ENCODE measurements at places on chromosomes 7 and 10.
A peak's percentile ranks its signal among the peaks of the same experiment; 100 is the strongest.

DNA sequence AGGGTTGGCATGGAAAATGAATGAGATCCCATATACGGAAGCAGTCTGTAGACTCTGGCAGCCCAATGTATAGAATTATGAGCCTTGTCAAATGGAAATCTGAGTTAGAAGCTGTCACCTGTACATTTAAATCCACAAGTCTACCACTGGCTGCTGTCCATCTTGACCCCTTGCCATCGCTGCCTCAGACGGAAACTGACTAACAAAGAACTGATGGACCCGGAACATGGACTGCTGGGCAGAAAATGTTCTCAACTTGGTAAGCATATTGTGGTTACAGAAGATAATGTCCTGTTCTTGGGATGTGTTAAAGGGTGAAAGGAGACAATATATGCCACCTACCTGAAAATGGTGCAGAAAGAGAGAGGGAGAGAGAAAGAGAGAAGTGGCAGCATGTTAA is 37.5 kb downstream of the PARP12 start:
- DNase-seq = no peak

GRCh38 chr10:21954690-21955089 is 48.8 kb downstream of the DNAJC1 start:
- no peak for DNase-seq

DNA sequence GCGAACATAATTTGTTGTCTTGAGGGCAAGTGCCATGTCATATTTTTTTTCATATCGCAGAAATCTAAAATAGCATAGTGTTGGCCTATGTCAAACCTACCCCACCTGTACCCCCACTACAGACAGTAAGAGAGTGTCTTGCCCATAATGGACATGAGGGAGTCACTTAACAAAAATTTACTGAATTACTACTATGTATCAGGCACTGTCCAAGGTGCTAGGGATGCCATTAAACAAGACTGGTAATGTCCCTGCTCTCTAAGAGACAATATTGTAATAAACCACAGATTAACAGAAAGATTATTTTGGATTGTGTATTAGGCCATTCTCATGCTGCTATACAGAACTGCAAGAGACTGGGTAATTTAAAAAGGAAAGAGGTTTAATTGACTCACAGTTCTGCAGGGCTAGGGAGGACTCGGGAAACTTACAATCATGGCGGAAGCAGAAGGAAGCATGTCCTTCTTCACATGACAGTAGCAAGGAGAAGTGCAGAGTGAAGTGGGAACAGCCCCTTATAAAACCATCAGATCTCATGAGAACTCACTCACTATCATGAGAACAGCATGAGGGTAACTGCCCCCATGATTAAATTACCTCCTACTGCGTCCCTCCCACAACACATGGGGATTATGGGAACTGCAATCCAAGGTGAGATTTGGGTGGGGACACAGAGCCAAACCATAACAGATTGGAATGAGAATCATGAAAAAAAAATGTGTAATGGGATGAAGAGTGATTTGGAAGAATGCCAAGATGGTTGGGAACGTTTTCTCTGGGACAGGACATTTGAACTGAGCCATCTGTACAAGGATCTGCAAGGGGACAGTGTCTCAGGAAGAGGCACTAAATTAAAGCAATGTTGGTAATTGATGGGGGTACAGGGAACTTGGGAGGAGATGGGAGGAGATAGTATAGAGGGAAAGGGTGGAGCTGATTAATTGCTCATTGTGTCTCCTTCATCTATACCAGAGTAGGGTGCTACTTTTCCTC is 108.5 kb downstream of the FAM107B start:
- no peak for DNase-seq

DNA sequence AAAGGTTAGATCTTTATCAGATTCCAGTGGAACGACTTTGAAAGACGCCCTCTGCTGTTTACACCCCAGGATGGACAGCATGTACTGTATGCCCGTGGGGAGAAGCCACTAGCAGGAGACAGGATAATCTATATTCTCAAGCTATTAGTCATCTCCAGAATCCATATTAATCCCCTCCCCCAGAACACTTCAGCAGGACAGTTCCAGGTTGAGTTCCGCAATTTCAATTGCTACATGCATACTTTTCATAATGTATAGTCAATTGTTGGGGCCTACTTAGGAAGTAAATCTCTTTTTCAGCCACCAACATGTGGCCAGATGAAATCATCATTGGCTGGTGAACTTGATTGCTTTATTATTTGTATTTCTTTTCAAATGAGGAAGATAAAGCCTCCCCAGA is 313.1 kb upstream of the SMIM30 start:
- no peak for DNase-seq

DNA sequence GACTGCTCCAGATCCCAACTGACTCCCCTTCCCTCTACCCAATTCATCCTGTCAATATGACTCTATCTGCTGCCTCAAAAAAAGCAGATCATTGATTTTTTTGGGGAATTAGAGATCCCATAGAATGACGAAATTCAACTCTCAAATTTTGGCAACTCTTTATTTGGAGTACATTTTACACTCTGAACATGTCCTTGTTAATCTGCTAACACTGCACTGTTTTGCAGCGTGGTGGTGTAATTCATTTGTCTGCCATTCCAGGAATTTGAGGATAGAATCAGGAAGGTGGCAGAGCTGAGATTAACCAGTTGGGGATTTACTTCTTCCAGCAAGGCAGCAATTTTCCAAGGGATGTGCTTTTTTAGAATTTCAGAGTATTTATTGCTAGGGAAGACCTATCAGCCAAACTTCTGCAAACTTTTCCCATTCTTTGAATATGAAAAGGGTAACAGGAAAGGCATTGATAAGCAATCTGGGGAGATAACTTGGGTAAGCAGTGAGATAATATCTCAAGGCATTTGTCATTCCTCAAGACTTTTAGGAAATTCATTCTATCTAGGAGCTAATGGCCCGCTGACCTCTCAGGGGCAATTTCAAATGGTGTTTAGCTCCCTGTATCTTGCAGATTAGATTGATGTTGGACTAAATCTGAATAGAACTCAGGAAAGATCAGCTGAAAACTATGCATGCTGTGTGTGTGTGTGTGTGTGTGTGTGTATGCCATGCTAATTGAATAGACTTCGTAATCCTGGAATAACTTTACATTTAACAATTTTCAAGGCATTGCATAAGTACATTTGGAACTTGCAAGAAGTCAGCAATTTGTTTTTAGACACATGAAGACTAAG is 9.7 kb downstream of the BAMBI start:
- DNase-seq = no peak

DNA sequence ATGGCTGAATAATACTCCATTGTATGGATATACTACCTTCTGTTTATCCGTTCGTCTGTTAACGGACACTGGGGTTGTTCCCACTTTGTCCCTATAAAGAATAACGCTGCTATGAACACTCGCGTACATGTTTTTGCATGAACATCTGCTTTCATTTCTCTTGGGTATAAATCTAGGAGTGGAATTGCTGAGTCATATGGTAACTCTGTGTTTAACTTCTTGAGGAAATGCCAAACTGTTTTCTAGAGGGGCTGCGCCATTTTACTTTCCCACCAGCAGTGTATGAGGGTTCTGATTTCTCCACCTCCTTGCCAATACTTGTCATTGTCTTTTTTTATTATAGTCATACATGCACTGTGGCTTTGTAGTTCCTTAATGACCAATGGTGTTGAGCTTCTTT is 20.6 kb upstream of the RASSF4 start:
- DNase-seq = no peak

GRCh38 chr7:26675143-26675887 is 189.1 kb downstream of the SKAP2 start:
- no peak for DNase-seq

DNA sequence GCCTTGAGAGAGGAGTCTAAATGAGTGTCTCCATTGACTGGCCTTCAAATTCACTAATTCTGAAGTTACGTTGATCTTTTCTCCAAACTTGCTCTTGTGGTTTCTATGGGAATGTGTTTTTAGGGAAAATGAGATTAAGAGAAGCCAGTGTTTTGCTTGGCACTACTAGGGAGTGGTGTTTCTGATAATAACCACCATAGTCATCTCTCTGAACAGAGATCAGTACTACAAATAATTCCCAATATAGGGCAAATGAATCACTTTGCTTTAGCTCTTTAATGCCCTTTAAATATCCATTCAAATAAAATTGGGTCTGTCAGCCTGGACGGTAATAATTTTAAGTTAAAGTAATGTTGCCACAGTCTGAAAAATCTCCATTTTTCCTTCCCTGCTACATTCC is 90.8 kb downstream of the NRF1 start:
- no peak for DNase-seq

DNA sequence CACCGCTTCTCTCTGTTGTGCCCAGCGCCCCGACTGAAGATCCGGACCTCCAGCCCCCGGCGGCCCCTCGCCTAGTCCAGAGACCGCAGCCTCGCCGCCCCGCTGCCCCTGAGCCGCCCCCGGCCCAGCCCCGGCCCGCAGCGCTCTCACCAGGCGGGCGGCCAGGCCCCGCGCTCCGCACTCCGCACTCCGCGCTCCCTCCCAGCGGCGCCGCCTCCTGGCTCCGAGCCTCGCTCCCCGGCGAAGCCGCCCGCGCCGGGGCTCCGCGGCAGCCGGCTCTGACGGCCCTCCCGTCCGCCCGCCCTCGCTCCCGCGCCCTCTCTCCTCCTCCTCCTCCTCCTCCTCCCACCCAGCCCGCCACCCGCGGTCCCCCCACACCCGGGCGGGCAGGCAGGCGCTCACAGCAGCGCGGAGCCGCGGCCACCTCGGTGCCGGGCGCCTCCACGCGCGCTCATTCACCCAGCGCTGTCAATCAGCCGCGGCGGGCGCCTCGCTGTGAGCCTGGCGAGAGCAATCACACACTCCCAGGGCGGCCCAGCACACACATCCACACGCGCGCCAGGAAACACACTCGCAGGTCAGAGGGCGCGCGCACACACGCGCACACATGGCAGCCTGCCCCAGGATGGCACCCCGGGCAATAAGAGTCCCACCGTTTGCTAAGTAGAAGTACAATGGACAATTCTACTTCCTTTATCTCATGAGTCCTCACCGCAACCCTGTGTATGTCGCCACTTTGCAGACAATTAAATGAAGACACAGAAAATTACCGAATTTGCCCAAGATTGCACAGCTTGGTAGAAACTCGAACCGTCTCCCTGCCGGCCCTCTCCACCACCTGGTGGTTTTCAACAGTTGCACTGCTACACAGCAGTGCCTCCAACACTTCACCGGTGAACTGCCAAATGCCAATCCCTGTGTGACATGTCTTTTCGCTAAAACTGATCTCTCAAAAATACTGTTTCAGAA is at the start of gene PRRT4:
Gene PRRT4 (minus strand): TSS at position 280 of the 969 bp plus-strand sequence.
- DNase-seq = no peak

DNA sequence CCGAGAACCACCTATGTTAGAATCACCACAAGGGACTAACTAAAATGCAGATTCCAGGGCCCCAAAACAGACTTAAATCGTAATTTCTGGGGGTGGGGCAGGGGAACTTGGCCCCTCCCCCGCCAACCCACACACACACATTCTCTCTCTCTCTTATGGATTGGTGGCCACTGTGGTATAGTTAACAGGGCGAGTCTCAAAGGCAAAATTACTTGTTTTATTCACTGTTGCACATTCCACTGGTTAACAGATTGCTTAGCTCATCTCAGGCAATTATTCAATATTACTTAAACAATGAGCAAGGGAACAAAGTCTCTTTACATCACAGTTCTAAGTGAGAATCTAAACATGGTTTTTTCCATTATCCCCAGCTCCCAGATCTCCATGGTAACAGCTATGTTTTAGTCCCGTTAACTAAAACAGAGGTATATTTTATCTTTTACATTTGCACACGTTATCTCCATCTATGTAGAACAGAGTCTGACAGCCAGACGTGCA is 38.5 kb downstream of the IGF2BP3 start:
- DNase-seq = no peak

DNA sequence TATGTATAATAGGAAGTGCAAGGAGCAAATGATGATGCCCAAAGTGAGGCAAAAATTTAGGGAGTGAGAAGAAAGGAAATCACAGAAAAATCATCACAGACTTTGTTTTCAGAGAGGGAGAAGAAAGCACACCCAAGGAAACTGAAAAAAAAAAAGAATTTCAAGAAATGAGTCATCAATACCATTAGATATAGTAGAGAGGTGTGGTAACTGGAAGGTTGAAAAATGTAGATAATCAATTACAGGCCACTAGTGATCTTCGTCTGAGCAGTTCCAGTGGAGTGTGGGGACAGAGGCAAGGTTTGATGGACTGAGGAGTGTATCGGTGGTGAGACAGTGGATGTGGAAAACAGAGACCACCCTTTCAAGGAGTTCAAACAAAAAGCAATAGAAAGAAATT is 31.7 kb downstream of the ASB4 start:
- DNase-seq = no peak

GRCh38 chr7:99642027-99642426 is 25.3 kb downstream of the ZSCAN25 start:
- DNase-seq = no peak

DNA sequence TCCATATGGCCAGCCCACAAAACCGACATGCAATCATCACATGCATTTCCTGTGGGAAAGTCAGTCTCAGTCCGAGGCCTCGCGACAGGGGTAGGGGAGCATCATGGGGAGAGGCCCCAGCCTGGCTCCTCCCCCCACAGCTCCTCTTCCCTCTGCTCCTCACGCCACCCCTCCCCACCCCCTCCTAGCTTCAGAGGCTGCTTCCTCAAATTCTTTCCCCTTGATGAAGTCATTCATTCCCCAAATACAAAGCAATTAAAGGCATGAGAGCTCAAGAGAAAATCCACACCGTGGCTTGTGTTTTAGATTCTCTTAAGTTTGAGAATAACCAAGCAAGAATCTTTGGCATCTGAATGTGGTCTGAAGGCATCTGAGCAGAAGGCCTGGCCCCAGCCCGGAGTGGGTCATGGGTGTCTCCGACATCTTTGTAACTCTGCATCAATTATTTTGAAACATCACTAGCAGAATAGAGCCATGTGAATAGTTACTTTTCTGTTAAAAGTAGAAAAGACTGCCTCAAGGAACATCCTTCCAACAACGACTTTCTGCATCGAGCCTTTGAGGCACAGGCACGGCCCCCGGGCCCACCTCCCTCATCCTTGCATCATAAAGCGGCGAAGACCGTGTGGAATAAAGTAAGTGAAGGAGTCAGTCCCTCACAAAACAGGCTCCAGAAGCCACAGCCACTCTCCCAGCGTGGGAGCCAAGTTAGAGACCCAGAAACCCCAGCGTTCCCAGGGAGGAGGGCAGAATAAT is 90.9 kb downstream of the DIP2C start:
- DNase-seq = no peak

- DNase-seq = no peak
Measured at GRCh38 chr10:69398466-69398865, 18.3 kb downstream of the TACR2 start.

DNA sequence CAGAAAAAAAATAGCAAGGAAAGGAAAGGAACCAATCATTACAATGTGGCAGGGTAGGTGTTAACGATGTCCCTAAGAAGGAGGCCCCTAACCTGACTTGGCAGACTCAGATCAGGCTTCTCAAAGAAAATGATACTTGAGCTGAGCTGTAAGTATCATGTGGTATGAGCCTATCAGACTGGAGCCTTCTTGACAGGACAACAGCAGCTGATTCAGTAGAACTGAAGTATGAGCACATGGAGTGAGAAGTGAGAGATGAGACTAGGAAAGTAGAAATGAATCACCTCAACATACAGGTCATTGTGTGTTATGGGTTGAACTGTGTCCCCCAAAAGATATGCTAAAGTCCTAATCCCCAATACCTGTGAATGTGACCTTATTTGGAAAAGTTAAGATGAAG is 66.3 kb downstream of the MTERF1 start:
- no peak for DNase-seq

GRCh38 chr10:96244354-96244753 is 27.0 kb downstream of the BLNK start:
- no peak for DNase-seq

- no peak for DNase-seq
Measured at GRCh38 chr7:18513343-18513742, 17.8 kb downstream of the HDAC9 start.

GRCh38 chr10:1668399-1668798 is 68.9 kb downstream of the ADARB2 start:
- DNase-seq = no peak

GRCh38 chr7:151520419-151521261 is 945 bp upstream of the RHEB start:
- DNase-seq = peak; percentile 32
